ENCODE measurements at places on chromosomes 5 and 9.

DNA sequence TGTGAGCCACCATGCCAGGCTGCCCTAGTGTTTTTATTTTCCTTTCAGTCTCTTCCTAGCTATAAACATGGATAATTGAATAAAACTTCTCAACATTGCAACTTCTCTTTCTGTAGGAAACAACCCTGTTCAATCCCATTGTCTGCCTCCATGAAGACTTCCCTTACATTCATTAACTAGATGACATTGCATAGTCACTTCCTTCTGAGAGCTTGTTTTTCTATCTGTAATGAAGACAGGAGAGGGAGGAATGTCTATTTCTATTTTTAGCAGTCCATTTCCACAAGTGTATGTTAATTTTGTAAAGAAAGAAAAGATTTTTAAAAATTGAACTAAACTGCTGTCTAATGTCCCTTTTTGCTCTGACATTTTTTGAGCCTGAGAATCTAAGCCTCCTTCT is 55.6 kb upstream of the MELK start:
- DNase-seq = no peak

DNA sequence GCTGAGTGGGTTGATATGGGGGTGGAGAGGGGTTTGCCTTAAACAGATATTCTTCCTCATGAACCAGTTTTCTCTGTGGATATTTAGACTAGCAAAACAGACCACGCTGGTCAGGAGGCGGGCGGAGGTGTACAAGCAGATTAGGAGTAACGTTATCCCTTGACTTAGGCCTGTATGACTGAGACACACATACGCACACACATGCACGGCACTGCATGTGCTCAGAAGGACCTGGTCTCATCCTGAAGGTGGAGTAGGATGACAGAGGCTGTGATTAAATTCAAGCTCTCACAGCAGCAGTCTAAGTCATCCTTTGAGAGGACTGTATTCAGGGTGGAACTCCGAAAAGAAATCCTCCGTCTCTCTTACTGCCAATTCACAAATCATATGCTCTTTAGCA is 209.7 kb downstream of the DIRAS2 start:
- no peak for DNase-seq

DNA sequence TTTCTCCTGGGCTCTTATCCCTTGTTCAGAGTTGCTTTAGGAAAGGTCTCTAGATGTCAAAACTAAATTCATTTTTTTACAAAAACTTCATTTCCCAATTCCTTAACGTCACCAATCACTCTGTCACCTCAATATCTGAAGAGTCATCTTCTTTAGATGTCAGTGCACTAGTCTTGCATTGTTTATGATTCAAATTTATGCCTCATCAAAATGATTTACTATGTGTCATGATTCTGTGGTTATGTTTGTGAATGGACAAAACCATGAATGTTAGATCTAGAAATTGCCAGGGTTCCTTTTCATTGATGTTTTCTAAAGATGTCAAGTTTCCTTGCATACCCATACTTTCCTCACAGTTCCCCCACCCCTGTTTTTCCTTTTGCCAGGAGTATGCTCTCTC is 21.5 kb downstream of the CWC27 start:
- no peak for DNase-seq

GRCh38 chr5:95786821-95787418 is 35.6 kb downstream of the GLRX start:
- no peak for DNase-seq

DNA sequence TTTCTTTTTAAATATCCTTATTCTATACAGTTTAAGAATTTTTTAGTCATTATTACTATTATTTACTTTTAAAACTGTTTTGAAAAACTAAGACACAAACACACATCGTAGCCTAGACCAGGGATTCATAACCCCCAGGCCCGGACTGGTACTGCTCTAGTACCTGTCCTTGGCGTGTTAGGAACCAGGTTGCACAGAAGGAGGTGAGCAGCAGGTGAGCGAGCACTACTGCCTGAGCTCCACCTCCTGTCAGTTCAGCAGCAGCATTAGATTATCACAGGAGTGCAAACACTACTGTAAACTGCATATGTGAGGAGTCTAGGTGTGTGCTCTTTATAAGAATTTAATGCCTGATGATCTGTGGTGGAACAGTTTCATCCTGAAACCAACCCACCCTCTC is 357.0 kb downstream of the PTPRD start:
- no peak for DNase-seq

DNA sequence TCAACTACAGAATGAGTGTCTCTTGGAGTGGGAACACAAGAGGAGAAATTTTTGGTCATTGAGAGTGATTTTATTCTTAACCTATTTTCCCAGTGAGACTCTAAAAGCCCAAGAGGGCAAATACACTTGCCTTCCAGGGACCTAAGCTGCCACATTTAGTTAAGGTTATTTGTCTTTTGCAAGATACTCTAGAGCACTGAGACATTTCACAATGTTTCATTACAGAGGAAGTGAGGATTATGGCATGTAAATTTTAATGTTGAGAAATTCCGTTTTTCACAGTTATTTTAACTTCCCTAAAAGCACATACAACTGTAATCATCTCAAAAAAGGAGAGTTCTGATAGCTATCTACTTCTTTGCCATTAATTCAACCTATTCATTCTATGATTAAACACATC is 38.7 kb upstream of the RAB3C start:
- DNase-seq = no peak

DNA sequence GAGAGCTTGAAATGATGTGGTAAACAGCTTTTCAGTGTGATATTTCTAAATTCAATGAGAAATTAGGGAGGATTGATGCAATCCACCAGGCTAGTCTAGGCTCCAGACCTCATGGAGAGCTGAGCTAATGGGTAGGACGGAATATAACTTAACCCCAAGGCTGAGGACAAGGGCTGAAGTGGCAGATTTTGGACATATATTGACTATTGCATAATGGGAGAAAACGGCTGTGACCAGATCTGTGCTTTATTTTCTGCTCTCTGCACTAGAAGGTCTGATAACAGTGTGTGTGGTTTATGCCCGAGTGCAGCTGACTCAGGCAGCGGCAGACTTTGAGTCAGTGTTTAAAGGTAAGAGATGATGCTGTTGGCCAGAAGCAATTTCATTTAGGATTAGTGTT is 70.6 kb downstream of the ACTBL2 start:
- DNase-seq = no peak

DNA sequence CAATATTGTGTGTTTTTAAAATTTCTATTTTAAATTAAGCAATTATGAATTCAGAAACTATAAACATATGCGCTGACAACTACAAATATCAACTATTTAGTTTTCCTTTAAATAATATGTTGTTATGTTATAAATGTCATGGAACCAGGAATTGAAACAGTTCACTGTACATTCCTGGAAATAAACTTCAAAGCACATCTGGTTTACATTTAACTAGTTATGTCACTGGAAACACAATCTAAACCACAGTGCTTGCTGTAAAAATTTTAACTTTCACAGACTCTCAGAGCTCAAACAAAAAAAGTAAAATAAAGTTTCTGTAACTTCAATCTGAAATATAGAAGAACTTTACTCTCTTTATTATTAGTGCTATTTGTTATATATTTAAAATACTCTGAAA is 179.2 kb downstream of the FBN2 start:
- no peak for DNase-seq

- no peak for DNase-seq
Observed at GRCh38 chr9:96080364-96080763, 204.9 kb downstream of the ERCC6L2 start.

DNA sequence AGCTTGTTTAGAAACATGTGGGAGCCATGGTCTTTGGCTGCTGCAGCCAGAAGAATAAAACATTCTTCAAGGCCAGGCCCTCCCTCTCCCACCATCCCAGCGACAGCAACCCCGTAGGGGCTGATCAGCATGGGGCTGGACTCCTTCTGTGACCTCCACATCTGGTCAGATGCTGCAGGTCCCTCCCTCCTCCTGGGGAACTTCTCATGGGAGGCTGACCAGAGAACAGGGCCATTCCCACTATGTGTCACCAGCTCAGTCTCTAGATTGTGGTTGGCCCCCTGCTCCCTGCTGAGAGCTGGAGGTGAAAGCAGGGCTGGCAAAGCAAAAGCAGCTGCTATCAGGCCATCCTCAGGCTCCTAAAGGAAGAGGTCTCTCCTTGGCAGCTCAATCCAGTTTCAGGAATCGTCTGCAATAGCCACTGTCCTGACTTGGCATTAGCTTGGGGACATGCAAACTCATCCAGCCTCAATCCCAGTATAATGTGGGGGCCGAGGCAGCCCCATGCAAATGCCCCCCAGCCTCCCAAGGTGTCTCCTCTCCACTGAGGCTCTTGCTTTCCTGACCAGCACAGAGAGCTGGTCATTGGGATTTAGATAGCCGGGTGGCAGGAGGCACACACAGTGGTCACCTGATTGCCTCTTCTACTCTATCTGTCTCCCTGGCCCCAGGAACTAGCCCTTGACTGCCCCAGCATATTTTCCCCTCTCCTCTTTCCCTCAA is 81.5 kb downstream of the NRG2 start:
- no peak for DNase-seq

DNA sequence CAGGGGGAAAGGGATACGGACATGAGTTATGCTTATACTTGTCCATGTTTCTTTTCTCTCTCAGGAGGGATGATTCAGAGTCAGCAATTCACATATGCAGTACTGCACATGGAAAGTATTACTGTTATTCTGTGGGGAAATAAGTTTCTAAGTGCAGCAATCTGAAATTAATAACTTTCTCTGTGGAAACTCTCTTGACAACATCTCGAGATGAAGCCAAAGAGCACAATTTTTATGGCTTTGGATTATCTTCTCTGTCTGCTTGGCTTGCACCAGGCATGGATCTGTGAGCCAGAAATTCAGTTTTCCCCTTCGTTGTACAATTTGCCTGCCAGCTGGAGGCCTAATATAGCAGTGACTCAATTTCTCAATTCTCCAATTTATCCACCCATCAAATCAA is 2.5 kb upstream of the NDFIP1 start:
- DNase-seq = no peak

DNA sequence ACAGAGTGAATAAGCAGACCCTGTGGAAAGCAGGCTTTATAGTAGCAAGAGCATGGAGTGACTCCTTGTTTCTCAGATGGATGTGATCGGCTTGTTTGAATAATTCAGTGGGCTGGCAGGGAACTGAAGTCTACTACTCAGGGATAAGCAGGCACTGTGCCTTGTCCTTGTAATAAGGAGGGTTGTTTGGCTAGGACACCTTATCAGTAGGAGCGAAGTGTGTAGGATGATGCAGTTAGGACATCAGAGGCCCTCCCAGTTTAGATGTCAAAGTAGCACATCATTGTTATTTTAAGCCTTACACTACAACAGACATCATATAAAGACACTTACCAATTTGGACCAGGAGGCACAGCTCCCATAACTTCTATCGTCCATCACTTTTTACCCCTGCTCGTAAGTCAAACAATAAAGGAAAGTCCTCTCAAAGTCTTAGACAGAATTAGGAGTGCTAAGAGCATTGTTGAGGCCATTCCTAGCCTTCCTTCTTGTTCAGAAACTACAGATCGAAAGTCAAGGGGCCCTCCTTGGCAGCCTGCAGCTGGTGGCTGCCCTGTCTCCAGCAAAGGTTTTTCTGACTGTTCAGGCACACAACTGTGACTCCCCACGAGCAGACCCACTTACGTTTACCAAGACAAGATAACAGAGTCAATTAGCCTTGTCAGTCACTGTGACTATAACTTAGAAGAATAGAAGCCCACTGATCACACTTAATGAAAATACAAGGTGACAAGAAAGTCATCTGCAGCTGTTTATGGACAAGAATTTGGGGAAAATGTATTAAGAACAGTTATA is 218.6 kb downstream of the SNX18 start:
- DNase-seq = no peak

DNA sequence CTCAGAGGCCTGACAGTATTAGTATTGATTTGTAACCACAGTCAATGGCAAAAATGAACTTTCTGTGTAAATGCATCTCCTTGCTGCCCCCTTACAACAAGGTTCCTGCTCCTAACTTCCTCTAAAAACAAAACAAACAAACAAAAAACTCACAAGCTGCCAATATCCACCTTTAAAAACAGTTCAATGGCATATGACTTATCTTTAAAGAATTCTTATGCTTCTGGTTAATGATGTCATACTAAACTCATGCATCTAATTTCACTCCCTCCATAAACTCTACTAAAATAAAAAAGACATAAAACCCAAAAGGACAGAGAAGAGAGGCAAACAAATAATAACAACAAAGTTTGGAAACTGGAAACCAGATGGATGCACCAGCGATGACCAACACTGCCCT is 9.0 kb upstream of the OR1N1 start:
- no peak for DNase-seq

DNA sequence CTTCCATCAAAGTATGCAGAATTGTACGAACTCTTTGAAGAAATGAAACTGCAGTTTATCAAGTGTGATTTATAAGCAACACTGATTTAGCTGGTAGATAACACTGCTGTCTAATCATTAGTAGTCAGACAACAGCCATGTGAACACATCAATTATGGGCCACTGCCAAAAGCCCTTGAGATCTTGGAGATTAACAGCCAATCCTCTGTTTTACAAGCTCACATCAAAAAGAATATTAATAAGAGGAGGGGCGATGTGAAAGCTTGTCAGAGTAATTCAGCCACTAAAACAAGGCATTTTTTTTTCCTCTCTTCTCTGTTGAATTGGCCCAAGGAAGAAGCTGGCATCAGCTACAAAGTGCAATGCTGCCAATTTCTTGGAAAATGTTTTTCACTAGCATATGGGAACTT is 28.1 kb downstream of the ZNF608 start:
- DNase-seq = no peak

DNA sequence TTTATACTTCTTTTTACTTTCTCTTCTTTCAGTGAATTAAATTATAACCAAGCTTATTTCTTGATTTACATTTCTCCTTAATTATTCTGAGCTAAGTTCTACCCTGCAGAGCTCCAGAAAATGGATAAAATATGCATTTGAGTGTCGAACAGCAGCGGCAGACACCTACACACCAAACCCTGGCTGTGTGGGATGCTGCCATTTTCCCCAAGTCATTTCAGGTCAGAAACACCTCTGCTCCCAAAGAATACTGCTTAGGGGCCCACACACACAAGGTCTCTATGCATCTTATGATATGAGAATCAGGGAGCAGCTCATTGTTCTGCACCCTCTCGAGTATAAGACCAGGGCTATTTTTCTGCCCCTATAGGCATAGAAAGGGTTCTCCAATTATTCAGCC is 122.3 kb downstream of the CMYA5 start:
- no peak for DNase-seq

DNA sequence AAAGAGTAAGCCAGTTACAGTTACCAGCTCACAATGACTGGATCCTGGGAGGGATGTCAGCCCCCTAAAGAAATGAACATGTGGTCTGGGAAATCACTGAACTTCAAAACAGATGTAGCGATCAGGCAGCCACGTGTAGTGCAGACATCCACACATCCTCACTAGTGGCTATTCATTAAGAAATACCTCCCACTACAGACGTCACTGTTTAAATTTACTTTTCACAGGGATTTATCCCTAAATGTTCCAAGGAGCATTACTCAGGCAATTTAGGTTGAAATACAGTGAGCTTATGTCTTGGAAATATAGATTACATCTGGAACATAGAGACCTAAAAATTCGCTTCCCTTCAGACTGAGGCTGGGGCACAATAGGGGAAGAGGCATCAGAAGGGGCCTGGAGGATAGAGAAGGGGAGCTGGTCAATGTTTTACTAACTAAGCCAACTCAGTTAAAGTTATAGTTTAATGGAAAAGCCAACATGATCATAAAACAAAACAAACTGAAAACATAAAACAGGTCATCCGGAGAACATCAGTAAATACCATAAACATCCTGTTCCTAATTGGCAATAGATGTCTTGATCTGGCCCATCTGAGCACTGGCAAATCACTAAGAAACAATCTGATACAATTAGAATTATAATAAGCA is 92.3 kb downstream of the FANCC start:
- DNase-seq = no peak

Measured in stimulated activated CD4-positive, alpha-beta T cell treated with anti-CD3 and anti-CD28 coated beads, TNF-alpha, amount 100 ng/mL, for 24 hours (primary cell).